ENCODE measurements at places on chromosomes 5 and 9. TPM values are rescaled to one million over a fixed set of nuclear protein-coding genes. Genes with fewer than 3 reads are reported as not detected.

The SPINK7 gene
- total RNA-seq, result not detected

GRCh38 chr5:179241764-179242370 is 103.4 kb downstream of the ADAMTS2 start:
- DNase-seq, result no peak
- H3K4me3 ChIP-seq, result no peak overlapping the region
- peaks cover 11% of the 10 kb centered on the region for H3K4me1 ChIP-seq
- peaks cover 10% of the 10 kb centered on the region for H3K36me3 ChIP-seq
- peaks cover 3% of the 10 kb centered on the region for H3K27me3 ChIP-seq

- peak; percentile 92 for DNase-seq
- H3K27ac ChIP-seq, result no peak within 1 kb of the TSS
- no peaks in the 10 kb centered on the region for H3K36me3 ChIP-seq
- peak within 1 kb of the TSS; percentile 62 for H3K4me3 ChIP-seq
- no peaks in the 10 kb centered on the region for H3K4me1 ChIP-seq
Measured at GRCh38 chr5:137498736-137499505, at the start of gene SPOCK1. TSS of gene SPOCK1 (minus strand) at chr5:137499326.

DNA sequence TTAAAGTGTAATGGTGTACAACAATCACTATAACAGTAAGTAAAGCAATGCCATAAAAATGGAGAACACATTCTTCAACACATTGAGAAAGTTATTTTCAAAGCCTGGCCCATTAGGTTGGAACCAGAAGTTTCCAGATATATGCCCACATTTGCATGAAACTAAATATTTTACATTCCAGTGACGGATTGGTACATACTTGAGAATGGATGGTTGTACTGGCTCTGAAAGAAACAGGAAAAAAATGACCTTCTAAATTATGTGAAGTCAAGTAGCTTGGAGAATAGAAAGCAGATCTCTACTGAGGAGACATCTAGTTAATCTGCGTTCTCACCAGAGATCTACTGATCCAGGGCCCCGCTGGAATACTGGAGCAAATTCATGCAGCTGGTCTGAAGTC is 1037.0 kb downstream of the NR2F1-AS1 start:
- H3K27ac ChIP-seq, result no peak overlapping the region
- peaks cover 4% of the 10 kb centered on the region for H3K4me1 ChIP-seq
- no peak overlapping the region for H3K4me3 ChIP-seq
- DNase-seq, result no peak
- no peaks in the 10 kb centered on the region for H3K36me3 ChIP-seq

DNA sequence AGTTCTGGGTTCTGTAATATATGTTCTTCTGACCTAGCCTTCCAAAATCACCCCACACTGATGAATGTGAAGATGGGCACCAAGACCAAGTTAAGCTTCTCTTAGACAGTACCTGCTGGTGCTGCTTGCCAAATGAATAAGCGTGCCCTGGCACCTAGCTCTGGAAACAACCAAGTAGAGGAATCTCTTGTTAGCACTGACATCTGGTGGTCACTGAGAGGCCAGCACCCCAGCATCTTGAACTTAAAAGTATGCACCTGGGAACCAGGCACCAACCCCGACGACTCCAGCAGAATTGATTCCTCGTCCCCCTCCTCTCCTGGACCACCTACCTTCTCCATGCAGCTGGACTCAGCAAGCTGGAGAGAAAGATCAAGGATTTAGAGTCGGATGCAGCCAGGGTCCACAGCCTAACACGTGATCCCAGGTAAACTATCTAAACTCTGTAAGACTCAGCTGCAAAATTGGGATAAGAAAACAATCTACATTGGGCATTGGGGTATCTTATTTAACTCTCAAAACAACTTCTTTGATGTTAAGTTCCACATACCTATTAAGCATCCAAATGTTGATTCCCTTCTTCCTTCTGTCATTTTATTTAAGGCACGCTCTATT is 89.8 kb downstream of the SLC1A3 start:
- H3K4me1 ChIP-seq, result no peaks in the 10 kb centered on the region
- DNase-seq, result peak; percentile 67
- no peaks in the 10 kb centered on the region for H3K36me3 ChIP-seq
- H3K27ac ChIP-seq, result no peak overlapping the region
- H3K4me3 ChIP-seq, result no peak overlapping the region

All from endothelial cell (in vitro differentiated cells).